H4 (cell line): ENCODE measurements at places on chromosomes 4 and X. TPM values are rescaled to one million over a fixed set of nuclear protein-coding genes. Genes with fewer than 3 reads are reported as not detected.

DNA sequence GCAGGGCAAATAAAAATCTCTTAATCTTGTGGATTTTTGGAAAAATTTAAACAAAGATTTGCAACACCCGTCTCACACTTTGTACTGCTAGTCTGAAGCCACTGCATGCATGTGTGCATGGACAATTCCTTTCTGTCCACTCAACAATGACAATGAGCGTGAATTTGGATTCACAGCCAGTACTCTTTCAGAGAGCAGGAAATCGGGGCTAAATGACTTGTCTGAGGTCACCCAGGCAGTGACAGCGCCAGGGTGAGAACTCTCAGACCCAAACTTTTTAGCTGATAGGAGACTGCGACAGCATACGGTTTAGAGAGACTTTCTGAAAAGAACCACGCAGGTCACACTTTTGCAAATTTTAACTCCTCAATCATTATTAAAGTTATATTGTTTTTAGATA is 90.9 kb downstream of the ZNF827 start:
- no peak for DNase-seq

Gene GPR173
- total RNA-seq = 0.72 and 1.7 TPM in 2 replicates

DNA sequence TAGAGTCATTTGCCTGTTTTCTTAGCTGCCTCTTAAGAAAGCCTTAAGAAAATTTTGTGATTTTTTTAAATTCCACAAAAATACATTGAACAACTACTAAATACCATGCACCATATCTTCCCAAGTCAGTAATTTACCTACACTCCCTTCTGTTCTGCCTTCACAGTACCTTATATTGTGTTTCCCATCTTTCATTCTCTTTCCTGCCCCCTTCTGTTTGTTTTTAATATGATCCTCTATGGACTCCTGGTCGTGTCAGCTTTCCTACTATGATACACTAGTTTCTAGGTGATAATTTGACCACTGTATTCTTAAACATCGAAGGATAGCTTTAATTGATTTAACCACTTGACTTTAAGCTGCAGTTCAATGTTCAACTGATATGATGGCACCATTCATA is 297.7 kb upstream of the HAND2 start:
- DNase-seq = no peak

Gene IGSF1
- 1.9 and 2.0 TPM in 2 replicates for total RNA-seq

DNA sequence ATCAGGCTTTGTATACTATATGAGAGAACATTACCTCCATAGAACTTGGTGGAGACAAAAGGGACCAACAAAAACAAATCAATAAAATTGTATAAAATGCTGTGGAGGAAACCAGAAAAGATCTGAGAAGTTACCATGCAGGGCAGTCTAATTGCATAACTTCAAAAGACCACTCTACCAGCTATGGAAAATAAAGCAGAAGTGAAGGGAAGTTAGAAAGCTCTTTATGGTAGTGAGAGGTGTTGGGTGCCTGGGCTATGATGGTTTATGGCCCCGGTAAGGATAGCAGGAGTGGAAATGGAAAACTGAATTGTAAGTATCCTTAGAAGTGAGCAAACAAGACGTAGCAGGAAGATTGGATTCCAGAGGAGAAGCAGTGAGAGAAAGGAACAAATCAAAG is 3.1 kb downstream of the TMEM184C start:
- no peak for DNase-seq

DNA sequence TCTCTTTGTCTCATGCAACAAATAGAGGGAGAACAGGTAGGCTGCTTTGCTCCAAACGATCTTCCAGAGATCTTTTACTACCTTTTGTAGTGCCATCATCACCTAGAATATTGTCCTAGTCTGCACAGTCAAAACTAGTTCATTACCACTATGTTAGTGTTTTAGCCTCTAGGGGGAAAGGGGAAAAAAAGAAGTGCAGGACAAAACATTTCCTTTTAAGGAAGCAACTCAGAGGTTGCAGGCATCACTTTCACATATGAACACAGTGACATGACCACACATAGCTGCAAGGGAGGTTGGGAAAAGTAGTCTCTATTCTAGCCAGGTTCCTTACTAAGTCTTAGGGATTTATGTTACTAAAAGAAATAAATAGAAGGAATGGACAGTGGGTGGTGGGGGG is 39.3 kb upstream of the RAP2C start:
- DNase-seq = no peak
